ENCODE measurements at places on chromosomes 5 and 9.

DNA sequence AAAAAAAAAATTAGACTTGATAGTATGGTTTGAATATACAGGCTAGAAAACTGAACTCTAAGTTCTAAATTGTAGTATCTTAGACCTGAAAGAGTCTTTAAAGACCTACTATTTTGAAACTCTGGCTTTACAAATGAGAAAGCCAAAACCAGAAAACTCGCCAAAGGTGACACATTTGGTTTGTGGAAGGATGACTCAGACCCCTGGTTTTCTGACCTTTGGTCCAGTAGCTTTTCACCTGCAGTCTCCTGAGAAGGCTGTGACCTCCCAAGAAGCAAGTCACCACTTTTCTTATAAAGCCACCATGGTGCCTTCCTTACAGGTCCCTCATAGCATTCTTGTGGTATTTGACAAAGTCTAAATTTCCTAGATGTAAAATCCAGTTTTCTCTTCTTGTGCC lies 102.1 kb upstream of the CEP78 start:
- no peak for DNase-seq

DNA sequence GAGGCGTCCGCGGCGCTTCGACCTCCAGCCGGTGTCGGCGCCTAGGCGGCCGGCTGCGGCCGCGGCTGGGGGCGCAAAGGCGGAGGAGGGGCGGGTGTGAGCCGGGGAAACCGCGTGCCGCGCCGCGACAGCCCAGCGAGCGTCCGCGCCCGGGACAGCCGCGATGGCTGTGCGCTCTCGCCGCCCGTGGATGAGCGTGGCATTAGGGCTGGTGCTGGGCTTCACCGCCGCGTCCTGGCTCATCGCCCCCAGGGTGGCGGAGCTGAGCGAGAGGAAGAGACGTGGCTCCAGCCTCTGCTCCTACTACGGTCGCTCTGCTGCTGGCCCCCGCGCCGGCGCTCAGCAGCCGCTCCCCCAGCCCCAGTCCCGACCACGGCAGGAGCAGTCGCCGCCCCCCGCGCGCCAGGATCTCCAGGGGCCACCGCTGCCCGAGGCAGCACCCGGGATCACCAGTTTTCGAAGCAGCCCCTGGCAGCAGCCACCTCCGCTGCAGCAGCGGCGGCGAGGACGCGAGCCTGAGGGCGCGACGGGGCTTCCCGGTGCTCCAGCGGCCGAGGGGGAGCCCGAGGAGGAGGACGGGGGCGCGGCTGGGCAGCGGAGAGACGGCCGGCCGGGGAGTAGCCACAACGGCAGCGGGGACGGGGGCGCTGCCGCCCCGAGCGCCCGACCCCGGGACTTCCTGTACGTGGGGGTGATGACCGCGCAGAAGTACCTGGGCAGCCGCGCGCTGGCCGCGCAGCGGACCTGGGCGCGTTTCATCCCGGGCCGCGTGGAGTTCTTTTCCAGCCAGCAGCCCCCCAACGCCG lies 605 bp downstream of the CHSY3 start:
- DNase-seq: no peak

- no peak for DNase-seq
Measured at GRCh38 chr5:154829181-154829588, 21.2 kb downstream of the FAXDC2 start.

- no peak for DNase-seq
Measured at GRCh38 chr5:87231037-87231808, 36.5 kb upstream of the RASA1 start.

DNA sequence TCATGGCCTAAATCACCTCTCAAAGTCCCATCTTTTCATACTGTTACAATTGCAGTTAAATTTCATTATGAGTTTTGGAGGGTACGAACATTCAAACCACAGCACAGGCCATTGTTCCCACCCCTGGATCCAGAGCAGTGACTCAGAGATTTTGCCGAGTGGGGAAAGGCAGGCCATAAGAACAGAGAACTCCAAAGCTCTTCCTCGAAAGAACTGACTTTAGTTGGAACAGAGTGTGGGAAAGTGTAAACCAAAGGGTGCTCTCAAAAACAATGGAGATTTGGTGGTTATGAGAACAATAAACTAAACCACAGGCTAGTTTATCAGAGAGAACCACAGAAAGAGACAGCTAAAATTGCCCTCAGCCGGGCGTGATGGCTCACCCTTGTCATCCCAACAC lies 19.4 kb upstream of the GRPEL2 start:
- no peak for DNase-seq

DNA sequence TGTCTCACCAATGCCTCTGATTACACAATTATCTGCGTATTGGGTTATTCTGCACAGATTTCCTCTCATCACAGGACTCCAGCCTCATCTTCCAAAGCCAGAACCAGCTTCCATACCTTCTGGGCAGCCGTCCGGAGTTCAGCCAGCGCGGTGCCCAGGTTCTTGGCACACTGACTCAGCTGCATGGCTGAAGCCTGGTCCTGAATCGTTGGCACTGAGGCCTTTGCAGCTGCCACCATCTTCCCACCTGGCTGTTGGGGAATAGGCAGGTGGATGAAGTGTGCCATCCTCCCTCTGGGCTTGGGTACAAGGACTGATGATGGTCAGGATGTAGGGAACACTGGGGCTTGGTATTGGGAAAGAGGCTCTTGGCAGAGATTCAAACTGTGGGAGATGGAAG lies 17.9 kb downstream of the TLN1 start:
- DNase-seq: no peak

- DNase-seq: no peak
Measured at GRCh38 chr5:177290816-177291596, 12.5 kb downstream of the RAB24 start.

DNA sequence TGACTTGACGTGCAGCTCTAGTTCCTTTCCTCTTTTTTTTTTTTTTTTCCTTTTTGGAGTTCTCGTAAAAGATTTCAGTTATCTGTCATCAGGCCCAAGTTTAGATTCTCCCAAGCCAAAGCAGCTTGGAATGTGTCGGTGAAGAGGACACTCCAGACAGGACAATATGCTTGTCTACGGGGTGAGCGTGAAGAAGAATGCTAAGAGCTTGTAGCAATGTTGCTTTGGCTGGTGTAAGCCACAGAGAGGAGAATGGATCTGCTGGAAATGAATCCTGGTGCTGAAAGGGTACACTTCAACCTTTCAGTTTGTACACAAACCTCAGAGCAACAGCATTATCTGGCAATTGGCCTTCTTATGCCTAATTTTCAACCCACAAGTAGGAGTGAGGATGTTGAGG lies 92.4 kb downstream of the ISL1 start:
- no peak for DNase-seq

DNA sequence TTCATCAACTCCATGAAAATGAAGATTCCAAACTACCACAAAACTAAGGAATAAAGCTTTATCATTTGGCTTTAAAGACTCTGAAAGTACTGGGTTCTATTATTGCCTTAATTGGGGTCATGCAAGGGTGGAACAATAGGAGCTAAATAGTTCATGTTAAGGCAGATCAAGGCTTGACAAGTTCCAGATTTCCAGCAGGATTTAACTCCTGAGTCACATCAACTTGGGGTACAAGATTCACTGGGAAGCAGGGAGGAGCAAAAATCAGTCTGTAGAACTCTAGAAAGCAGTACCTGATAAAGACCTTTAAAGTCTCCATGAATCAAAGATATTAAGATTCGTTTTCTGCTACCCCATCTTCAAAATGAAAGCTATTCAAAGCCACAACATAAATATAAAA lies 41.9 kb upstream of the GLRX start:
- no peak for DNase-seq

DNA sequence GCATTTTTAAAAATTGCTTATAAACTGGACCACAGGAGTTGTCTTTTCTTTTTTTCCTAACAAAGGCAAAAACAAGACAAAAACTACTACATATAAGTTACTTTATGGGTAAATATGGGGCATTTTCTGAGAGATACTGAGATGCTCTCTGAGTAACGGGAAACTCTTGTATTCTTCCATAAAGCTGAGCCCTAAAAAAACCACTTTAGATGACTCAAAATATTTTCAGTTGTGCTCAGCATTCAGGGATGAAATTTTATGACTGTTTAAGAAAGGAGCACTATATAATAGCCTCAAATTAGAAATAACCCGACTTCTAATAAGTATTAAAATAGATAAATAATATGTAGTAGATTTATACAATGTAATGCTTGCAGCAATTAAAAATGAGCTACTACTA lies 644.5 kb downstream of the KCTD16 start:
- DNase-seq: no peak

DNA sequence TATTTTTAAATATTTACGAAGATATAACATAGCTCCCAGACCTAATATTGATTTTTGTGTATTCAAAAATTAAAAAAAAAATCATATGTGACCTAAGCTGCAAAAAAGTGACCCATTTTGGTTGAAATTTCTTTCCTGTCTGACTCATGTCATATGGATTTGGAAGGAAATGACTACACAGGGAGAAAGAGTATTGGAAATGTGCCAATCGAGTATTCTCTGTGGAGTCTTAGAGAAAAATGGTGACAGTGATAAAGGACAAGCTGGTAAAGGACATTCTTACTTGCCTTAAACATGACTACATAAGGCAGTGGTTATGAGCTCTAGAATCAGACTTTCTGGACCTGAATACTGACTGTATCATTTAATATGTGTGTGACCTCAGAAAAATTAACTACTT lies 262.9 kb upstream of the PTPRD start:
- DNase-seq: no peak

- no peak for DNase-seq
Measured at GRCh38 chr5:96124589-96124988, 162.9 kb upstream of the ELL2 start.

GRCh38 chr9:5910413-5911057 lies 19.8 kb downstream of the MLANA start:
- DNase-seq: peak; percentile 63

DNA sequence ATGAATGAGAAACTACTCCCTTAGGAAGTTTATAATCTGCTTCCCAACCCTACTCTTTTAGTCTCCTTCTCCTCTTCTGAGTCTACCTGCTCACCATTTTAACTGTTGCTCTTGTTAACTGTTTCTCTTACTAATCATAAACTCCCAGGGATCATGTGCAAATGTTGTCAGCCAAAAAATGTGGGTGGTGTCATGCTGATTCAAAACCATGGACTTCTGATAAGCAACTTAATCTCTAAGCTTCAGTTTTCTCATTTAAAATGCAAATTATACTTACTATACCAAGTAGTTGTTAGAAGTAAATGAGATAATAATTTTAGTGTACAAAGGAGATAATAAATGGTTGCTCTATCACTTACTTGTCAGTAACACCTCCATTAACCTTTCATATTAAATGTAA lies 45.9 kb upstream of the TLX3 start:
- no peak for DNase-seq

DNA sequence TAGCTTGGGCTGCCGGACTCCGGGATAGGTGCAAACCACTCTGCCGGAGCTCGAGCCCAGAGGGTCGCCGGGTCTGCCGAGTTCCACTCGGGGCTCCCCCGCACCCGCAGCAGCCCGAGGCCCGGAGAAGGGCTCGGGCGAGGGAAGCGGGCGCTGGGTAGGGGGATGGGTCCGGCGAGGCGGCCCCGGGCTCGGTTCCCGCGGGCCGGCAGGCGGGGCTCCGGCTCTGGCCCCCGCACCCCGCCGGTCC lies 507 bp downstream of the RICTOR start:
- DNase-seq: no peak

- DNase-seq: no peak
Measured at GRCh38 chr5:24819841-24820240, 175.1 kb upstream of the CDH10 start.

DNA sequence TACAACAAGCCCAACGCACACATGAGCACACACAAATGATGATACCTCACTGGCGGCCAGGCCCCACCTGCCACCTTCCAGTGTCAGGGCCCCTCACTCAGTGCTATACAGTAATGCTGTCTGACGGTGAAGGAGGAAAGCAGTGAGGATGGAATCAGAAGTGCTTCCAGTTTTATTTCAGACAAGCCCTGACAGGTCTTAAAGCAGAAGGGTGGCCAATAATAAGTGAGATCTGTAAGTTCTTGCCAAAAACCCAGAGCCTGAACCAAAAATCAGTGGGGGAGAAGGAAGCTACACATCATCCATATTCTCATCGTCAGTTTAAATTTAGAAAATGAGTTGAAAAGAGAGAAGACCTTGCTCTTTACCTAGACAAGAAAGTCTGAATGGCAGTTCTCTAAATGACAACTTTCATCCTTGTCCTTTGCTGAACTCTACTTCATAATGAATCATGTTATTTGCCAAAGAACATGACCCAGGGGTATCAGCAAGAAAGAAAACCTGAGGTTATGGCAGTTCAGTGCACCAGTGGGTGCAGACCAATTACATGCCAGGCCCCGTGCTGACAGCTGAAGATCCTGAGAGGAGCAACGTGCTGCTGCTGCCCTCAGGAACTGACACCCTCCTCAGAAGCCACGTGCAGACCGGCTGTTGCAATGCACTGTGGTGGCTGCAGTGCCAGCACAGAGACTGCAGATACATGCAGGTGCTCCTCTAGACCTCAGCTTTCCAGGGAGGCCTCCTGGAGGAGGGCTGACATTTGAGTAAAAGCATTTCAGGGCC lies 118.7 kb downstream of the DROSHA start:
- no peak for DNase-seq

GRCh38 chr5:143696921-143697320 lies 115.0 kb upstream of the HMHB1 start:
- DNase-seq: no peak

DNA sequence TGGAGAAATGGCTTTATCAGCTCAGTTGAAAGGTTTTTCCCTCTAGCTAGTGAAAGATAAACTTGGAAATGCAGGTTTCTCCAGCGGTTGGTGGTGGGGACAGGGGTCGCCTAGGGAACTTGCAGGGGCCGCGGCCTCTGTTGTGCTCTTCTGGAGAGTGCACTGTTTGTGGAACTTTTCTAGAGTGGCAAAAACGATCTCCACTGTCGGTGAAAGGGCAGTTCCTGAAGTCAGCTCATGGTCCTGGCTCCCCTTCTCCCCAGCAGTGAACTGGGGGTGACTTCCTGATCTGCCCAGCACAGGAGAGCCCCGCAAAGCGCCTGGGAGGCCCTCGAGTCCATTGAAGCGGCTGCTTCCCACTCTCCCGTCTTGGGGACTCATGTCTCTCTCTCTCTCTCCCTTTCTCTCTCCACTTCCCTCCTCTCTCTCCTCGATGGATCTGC lies 3.2 kb downstream of the IRX1 start:
- no peak for DNase-seq

DNA sequence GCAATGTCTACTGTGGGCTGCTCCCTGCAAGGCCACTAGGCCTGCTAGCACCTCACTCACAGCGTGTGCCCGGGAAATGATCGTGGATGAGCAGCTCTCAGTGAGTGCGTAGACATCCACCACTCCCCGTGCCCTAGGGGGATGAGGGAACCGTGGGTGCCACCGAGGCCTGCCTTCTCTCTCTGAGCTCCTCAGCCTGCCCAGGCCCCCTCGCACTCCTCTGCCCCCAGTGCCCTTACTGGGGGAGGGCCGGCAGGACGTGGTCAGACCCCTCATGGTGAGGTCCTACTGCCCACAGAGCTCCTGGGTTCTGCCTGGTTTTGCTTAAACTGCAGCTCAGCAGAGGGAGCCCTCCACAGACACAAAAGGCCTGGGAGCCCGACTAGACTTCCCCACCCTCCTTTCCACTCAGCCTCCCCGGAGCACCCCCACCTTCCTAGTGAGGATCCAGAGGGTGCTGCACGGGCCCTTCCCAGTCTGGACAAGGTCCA lies 220.0 kb downstream of the CACNA1B start:
- DNase-seq: no peak

Measured in stimulated activated effector memory CD8-positive, alpha-beta T cell treated with anti-CD3 and anti-CD28 coated beads, Interleukin-12 subunit alpha, Interleukin-12 subunit beta, amount 100 ng/mL, for 72 hours (primary cell).